ENCODE measurements at places on chromosomes 6 and 20. TPM values are rescaled to one million over a fixed set of nuclear protein-coding genes. Genes with fewer than 3 reads are reported as not detected.

GRCh38 chr6:33323623-33323948 lies 6.0 kb upstream of the ZBTB22 start:
- DNase-seq: peak; percentile 43

GRCh38 chr6:156068881-156069280 lies 613.2 kb upstream of the NOX3 start:
- no peak for DNase-seq

GRCh38 chr20:20489648-20490341 lies 121.9 kb downstream of the INSM1 start:
- DNase-seq: peak; percentile 28

GRCh38 chr20:46955601-46956556 lies 61.2 kb downstream of the EYA2 start:
- no peak for DNase-seq

DNA sequence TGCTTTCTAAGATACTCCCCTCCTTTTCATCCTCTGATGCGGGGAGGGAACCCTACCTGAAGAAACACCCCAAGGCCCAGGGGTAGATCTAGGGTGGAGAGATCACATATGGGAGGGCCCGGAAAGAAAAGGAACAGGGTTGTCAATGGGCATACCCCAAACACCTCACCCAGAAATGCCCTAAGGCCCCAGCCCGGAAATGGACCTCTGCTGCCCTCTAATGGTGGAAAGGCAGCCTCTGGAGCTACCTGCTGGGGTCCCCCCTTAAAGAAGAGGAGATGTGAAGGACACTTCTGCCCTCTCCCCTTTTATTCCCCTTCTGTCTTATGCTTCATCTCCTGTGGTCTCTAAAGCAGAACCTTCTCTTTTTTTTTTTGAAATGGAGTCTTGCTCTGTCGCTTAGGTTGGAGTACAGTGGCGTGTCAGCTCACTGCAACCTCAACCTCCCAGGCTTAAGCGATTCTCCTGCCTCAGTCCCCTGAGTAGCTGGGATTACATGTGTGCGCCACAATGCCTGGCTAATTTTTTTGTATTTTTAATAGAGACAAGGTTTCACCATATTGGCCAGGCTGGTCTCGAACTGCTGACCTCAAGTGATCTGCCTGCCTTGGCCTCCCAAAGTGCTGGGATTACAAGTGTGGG lies 458 bp upstream of the ARMC12 start:
- peak; percentile 92 for DNase-seq

DNA sequence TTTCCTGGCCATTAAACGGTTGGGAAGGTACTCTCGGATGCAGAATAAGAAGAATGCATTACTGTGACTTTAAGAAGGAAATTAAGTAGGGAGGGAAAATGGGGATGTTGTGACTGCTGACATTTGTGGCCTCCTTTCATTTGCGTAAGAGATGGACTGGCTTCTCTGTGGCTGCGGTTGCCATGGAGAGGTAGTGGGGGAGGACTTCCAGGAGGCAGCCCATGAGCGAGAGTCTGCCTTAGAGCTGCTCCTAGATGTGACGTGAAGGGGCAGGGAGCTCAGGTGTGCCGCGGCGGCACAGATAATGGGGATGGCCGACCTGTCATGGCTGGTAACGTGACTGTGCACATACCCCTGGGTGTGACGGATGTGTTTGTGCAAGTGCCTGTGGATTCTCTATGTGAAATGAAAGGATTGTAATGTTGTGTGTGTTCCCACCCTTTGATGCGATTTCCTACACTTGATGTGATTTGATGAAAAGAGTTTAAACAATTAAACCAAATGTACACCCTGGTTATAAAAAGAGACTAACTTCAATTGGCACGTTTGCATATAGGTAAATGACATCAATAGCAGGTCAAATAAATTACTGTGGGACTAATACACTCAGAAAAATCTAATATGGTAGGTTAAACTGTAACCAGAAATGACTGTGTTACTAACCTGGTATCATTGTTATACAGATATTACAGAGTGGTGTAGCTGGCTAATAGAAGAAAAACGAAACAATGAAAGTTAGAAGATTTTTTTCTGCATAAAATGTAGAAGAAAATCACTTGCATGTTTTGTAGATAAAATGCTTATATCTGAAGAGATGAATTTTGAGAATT lies 48.9 kb downstream of the HIVEP1 start:
- peak; percentile 92 for DNase-seq

The TRIM31 gene
- total RNA-seq: not detected

The NKAIN2 gene
- total RNA-seq: not detected

All from GM23338 (cell line).